ENCODE measurements at places on chromosomes 1 and 21. TPM values are rescaled to one million over a fixed set of nuclear protein-coding genes. Genes with fewer than 3 reads are reported as not detected.
A peak's percentile ranks its signal among the peaks of the same experiment; 100 is the strongest.

The OR10K2 gene
- total RNA-seq, result not detected

The CFAP126 gene
- total RNA-seq, result not detected

The PRRX1 gene
- total RNA-seq, result not detected

The TTLL7 gene
- 2.2 TPM for total RNA-seq

GRCh38 chr21:42651515-42652401 is 1.7 kb upstream of the PDE9A start:
- H3K36me3 ChIP-seq, result peaks cover 5% of the 10 kb centered on the region
- no peak overlapping the region for H3K27ac ChIP-seq
- DNase-seq, result no peak
- H3K4me1 ChIP-seq, result peaks cover 15% of the 10 kb centered on the region
- peaks cover 49% of the 10 kb centered on the region for H3K27me3 ChIP-seq
- H3K4me3 ChIP-seq, result peak overlapping the region; percentile 14

DNA sequence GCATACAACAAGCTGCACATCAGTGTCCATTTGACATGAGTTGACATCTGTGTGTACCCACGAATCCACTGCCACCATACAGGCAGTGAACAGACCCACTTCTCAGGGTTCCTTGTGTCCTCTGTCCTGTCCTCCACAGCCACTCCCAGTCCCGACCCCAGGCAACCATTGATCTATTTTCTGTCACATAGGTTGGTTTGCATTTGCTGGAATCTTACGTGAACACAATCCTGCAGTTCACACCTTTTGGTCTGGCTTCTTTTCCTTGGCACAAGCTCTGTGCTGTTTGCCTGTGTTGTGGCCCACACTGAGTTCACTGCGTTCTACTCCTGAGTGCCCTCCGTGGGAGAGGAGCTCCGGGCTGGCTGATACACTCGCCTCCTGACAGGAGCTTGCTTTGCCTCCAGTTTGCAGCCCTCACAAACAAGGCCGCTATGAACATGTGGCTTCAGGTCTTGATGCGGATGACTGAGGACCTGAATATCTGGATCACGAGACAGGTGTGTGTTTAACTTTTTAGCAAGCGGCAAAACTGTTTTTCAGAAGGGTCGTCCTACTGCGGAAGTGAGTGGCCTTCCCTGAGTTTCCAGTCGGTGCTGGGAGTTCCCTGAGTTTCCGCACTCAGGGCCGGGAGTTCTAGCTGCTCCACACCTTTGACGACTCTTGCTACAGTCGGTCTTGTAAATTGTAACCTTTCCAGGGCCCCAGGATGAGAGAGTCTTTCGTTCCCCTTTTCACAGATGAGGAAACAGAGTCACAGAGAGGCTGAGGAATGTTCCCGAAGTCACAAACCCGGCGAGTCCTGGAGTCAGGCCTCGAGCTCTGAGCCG is 13.0 kb upstream of the COL18A1 start:
- no peaks in the 10 kb centered on the region for H3K36me3 ChIP-seq
- H3K27ac ChIP-seq, result no peak overlapping the region
- no peaks in the 10 kb centered on the region for H3K4me1 ChIP-seq
- no peak overlapping the region for H3K4me3 ChIP-seq

DNA sequence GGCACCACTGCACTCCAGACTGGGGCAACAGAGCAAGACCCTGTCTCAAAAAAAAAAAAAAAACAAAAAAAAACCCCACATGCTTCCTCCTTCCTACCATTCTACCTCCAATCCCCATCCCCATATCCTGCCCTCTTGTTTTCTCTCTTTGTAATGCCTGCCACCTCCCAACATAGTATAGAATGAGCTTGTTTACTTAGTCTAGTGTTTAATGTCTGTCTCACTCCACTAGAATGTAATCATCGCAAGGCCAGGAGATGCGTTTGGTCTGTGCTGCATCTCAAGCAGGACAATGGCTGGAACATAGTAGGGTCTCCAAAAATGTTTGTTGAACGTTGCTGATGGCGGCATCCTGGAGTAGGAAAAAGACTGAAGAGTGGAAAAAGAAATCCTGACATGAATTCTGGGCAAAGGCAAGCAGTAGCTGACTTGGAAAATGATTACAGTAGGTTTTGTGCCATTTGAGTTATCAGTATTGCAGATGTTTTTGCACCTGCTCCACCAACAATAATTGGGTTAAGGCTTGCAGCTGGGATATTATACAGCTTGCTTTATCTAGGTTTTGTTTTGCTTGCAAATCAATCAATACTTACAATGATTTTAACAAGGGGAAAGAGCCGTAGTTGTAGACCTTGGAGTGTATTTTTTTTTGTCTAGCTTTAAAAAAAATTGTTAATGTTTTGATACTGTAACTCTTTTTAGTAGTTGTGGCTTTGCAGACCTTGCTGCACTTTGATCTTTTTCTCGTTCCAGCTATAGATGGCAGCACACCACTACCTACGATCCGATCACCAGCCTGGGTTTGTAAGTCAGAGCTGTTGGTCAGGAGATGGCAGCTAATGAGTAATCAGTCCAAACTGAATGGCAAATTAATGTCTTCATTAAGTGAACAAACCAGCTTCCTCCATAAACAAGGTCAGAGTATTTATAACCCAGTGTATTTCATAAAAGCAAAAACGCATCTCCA is 62.4 kb downstream of the BACH1 start:
- H3K4me3 ChIP-seq, result no peak overlapping the region
- peaks cover 8% of the 10 kb centered on the region for H3K4me1 ChIP-seq
- H3K27ac ChIP-seq, result no peak overlapping the region
- H3K36me3 ChIP-seq, result no peaks in the 10 kb centered on the region
- H3K27me3 ChIP-seq, result no peaks in the 10 kb centered on the region

GRCh38 chr1:12113433-12114339 is 50.6 kb downstream of the TNFRSF8 start:
- H3K4me3 ChIP-seq, result no peak overlapping the region
- peak overlapping the region; percentile 51 for H3K27ac ChIP-seq
- H3K36me3 ChIP-seq, result peaks cover 30% of the 10 kb centered on the region
- H3K27me3 ChIP-seq, result no peaks in the 10 kb centered on the region
- peaks cover 19% of the 10 kb centered on the region for H3K4me1 ChIP-seq
- no peak for DNase-seq

GRCh38 chr1:206796981-206797402 is 24.7 kb upstream of the IL10 start:
- H3K4me3 ChIP-seq, result no peak overlapping the region
- DNase-seq, result no peak
- peaks cover 62% of the 10 kb centered on the region for H3K4me1 ChIP-seq
- H3K36me3 ChIP-seq, result peaks cover 6% of the 10 kb centered on the region
- H3K27me3 ChIP-seq, result peaks cover 38% of the 10 kb centered on the region
- H3K27ac ChIP-seq, result no peak overlapping the region

DNA sequence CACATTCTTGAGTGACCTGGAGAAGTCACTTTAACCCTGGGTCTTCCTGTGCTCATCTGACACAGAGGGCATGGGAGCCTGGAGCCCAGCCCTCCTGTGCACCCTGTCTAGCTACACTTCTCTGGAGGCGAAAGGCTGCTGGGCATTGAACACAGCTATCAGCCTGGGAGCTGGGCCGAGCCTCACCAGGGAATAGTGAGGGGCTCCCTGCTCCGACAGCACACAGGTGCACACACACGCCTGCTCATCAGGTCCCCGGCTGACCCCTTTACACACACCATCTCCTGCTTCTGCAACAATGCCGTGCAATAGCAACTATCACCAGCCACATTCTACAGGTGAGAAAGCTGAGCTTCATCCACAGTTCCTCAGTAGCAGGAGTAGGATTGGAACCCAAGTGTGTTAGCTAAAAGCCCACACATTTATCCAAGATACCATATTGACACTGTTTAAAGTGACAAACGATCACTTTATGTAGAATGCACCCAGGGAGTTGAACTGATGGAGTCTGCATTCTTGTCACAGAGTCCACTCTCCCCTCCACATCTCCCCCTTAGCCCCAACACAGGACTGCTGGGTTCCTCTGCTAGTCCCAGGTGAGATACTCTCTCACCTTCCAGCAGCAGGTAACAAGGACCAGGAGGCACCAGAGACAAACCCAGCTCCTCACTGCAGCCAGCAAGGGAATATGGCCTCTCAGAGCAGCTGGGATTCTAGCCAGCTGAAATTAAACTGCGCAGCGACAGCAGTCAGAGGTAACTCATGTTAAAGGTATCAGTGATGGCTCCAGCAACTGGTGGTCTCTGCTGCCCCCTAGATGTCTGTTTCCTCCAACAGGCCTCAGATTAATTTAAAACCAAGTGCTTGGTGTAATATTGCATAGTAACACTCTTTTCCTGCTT is 18.3 kb upstream of the CAPN8 start:
- peak; percentile 48 for DNase-seq
- H3K27me3 ChIP-seq, result peaks cover 25% of the 10 kb centered on the region
- H3K27ac ChIP-seq, result no peak overlapping the region
- peaks cover under 1% of the 10 kb centered on the region for H3K4me1 ChIP-seq
- no peak overlapping the region for H3K4me3 ChIP-seq

- peaks cover 58% of the 10 kb centered on the region for H3K27me3 ChIP-seq
- H3K36me3 ChIP-seq, result no peaks in the 10 kb centered on the region
- H3K27ac ChIP-seq, result no peak overlapping the region
- no peak overlapping the region for H3K4me3 ChIP-seq
- DNase-seq, result no peak
Measured at GRCh38 chr1:112712701-112713128, 2.4 kb downstream of the PPM1J start.

- peaks cover 41% of the 10 kb centered on the region for H3K27me3 ChIP-seq
- H3K36me3 ChIP-seq, result no peaks in the 10 kb centered on the region
- H3K4me1 ChIP-seq, result peaks cover 8% of the 10 kb centered on the region
Measured at GRCh38 chr1:39080831-39081270, 54.7 kb downstream of the NDUFS5 start.

DNA sequence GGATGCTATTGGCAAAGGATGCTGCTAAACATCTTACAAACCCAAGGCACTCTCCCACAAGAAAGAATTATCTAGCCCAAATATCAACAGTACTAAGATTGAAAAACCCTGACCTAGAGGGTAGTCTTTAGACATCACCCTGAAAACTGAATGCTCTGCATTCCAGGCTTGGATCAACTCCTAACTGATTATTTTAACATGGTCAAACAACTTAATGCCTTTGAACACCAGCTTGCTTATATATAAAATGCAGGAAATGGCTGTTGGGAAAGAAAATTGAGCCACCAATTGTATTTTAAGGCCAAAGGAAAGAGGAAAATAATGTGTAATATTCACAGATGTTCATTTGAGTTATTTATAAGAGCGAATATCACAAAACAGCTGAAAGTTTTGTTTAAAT is 72.2 kb upstream of the C1orf87 start:
- DNase-seq, result no peak
- H3K4me1 ChIP-seq, result no peaks in the 10 kb centered on the region
- no peak overlapping the region for H3K27ac ChIP-seq
- H3K36me3 ChIP-seq, result no peaks in the 10 kb centered on the region
- H3K4me3 ChIP-seq, result no peak overlapping the region

GRCh38 chr21:41673596-41674335 is 93.1 kb downstream of the RIPK4 start:
- H3K4me1 ChIP-seq, result peaks cover 14% of the 10 kb centered on the region
- peaks cover 10% of the 10 kb centered on the region for H3K27me3 ChIP-seq
- H3K27ac ChIP-seq, result no peak overlapping the region
- no peak for DNase-seq
- no peaks in the 10 kb centered on the region for H3K36me3 ChIP-seq

DNA sequence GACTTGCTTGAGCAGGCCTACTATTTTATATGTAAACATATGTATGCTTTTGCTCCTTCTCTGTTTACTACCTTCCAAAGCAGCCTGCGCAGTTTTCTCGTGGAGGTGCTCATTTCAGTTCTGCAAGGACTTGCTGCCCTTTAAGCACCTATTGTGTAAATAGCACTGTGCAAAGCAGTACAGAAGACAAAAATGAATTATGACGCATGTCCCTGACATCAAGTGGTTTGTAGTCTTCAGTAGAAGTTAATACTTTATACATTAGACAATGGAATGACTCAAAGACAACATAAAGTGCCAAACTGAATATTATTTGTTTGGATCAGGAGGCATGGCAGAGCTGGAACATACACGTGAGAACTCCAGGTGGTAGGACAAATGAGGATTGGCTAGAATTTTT is 611.7 kb downstream of the LMO4 start:
- peaks cover 3% of the 10 kb centered on the region for H3K27me3 ChIP-seq
- no peaks in the 10 kb centered on the region for H3K36me3 ChIP-seq
- no peak overlapping the region for H3K4me3 ChIP-seq
- DNase-seq, result no peak
- H3K4me1 ChIP-seq, result no peaks in the 10 kb centered on the region
- H3K27ac ChIP-seq, result no peak overlapping the region

DNA sequence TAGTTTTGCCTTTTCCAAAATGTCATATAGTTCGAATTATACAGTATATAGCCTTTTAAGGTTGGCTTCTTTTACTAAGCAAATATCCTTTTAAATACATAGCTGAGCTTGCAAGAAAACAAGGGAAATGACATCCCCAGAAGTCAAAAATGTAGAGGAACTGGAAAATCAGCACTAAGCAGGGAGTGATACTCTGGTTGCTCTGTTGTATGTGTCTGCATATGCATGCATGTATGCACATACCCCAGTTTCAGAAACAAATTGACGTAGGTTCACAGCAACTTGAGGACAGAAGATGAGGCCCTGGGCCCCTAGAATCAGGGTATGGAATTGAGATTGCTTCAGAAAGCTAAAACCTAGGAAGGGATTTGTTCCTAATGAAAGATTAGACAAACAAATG is 75.1 kb upstream of the GNG4 start:
- H3K4me1 ChIP-seq, result no peaks in the 10 kb centered on the region
- no peaks in the 10 kb centered on the region for H3K27me3 ChIP-seq
- peaks cover 22% of the 10 kb centered on the region for H3K36me3 ChIP-seq
- no peak overlapping the region for H3K4me3 ChIP-seq
- no peak for DNase-seq

DNA sequence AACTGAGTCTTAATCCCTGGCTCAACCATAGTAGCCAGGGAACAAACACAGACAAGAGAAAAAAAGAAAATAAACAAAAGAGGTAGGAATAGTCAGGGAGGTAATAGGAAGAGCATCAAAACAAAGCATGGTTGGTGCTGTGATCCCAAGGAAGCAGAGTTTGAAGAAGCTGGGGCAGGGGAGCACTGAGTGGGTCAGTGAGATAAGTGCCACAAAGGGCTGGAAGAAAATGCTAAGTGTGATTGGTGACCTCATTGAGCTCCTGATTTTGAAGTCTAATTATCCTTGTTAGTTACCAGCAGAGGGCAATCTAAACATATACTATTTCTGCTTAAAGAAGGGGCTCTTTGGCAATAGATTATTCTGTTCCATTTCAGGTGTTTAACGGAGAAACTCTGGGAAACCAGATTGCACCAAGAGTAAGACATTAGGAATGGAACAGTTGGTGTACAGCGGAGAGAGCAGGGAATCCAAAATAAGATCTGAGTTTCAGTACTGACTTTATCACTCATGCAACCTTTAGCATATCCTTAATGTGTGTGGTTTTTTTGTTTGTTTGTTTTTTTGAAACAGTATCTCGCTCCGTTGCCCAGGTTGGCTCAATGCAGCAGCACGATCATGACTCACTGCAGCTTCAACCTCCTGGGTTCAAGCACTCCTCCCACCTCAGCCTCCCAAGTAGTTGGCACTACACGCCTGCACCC is 30.7 kb upstream of the KIAA1614 start:
- no peak overlapping the region for H3K4me3 ChIP-seq
- H3K27me3 ChIP-seq, result no peaks in the 10 kb centered on the region
- no peak overlapping the region for H3K27ac ChIP-seq
- no peaks in the 10 kb centered on the region for H3K36me3 ChIP-seq
- no peaks in the 10 kb centered on the region for H3K4me1 ChIP-seq

All from activated CD4-positive, alpha-beta memory T cell treated with anti-CD3 and anti-CD28 coated beads, Interleukin-2, amount 10 ng/mL, durations not matched to agents 7 days and 5 days (primary cell).